Activated T-helper 1 cell treated with anti-CD3 and anti-CD28 coated beads, Interleukin-2, amount 50 U/mL, for 16 hours (primary cell): ENCODE measurements at places on chromosomes 3 and 15.

DNA sequence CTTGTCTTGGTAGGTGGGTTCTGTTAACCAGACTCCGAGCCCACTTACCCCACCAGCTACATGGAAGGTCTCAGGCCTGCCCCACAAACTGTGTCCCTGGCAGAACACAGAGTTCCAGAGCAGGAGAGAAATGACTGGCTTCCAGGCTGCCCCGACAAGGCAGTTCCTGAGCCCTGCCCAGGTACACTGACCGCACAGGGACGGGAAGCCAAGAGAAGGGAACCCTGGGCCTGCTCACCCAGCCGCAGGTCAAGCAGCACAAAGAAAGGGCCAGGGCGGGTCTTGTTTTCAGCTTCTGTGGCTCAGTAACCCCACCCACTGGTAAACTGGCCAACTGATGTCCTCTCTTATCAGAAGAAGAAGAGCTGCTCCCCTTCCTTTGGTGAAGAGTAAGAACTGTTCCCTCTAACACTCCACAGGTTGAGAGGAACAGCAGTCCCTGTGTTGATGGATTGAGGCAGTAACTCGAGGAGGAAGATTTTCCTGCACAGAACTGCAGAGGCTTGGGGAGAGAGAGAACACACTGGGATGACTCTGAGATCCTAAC lies 68.4 kb downstream of the CRTC3 start:
- no peak for DNase-seq

DNA sequence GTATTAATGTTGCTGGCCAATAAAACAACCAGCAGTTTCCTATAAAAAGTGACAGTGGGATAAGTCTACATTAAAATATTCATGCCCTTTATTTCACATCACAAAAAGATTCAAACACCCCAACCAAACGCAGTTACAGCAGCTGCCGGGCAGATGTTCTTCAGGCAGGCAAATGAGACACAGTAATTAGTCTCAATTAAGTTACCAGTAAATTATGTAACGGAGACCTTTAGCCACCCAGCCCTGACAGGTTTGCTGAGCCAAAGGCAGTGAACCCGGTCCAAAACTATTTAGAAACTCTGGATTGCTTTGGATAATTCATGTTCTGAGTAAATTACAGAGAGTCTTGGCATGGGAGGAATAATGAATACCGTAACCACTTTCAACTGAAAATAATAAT lies 289.2 kb upstream of the LYSMD4 start:
- DNase-seq, result no peak

GRCh38 chr15:69734699-69735098 lies 282.1 kb downstream of the RPLP1 start:
- no peak for DNase-seq

DNA sequence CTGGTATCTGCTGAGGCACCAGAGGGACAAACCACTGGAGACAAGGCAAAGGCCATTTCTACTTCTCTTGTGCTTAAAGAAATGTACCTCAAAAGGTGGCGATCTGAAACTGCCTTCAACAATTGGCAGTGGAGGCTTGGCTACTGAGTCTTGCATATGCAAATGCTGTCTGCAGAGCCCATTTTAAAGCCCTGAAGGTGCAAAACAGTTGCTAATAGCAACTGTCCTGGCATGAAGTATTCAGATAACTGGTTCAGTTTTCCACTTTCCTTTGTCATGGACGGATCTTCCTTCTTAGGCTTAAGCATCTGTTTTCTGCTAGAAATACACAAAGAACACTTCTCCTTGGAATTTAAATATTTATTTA lies 71.4 kb upstream of the PSMD6 start:
- DNase-seq, result no peak

DNA sequence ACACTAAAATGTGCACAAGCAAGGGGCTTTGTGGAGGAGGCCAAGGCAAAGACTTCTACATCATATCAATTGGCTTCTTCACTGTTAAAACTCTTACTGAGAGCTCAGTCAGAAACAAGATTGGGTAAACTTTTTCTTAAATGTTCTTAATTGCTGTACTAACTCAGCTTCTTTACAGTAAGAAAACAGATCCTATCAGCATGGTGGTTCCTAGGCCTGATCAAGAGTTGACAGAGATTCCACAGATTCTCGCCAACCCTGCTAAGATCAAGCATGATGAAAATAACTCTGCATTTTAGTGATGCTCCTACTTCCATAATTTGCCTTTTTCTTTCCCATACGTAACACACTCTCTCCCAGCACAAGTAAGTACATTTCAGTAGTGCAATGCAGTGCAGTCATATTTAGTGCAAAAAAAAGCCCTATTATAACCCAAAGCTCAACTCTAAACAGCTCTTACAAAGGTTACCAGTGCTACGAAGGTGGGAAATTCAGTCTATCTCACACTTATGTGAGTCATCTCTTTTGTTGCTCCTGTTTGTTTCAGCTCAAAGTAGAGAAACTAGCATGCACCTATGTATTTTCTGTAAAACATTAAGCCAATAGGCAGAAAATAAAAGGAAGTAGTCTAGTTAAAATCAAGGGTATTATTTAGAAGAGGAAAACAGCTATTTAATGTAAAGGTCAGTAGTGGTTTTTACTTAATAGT lies 29.9 kb downstream of the TIGIT start:
- DNase-seq, result no peak

GRCh38 chr3:165855581-165855980 lies 18.4 kb upstream of the BCHE start:
- no peak for DNase-seq

GRCh38 chr3:119746423-119746822 lies 35.5 kb upstream of the NR1I2 start:
- no peak for DNase-seq

GRCh38 chr3:77459926-77460325 lies 420.0 kb downstream of the ROBO2 start:
- no peak for DNase-seq

DNA sequence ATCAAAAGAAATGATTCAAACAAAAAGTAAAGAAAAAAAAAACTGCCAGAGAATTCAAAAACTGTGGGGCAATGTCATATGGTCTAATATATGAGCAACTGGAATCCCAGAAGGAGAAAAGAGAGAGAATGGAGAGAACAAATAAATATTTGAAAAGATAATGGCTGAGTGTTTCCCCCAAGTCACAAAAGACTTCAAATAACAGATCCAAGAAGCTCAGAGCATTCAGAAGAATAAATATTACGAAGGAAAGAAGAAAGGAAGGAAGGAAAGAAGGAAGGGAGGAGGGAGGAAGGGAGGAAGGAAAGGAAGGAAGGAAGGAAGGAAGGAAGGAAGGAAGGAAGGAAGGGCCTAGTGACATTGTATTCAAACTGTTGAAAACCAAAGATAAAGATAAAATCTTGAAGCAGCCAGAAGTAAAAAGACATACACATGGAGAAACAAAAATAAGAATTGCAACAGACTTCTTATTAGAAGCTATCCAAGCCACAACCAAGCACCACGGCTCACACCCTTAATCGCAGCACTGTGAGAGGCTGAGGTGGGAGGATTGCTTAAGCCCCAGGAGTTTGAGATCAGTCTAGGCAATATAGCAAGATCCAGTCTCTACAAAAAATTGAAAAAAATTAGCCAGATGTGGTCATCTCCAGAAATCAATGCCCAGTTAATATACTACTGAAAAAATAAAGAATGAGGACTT lies 118.9 kb upstream of the IGSF10 start:
- no peak for DNase-seq

DNA sequence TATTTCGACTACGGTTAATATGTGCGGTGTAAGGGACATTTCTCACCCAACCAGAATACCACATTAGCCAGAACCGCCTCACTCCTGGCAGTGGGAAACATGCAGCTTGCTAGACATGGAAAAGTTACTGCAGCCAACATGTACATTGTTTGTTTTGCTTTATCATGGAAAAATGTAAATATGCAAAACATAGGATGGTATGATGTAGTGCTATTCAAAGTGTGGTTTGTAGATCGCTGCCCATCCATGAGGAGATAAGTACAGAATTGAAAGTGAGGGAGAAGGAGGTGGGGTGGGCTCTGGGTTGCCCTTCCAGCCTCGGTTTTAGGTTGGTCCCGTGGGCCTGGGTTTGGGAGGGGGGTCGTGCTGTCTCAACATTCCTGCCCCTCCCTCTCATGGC lies 42.5 kb upstream of the SPESP1 start:
- DNase-seq, result no peak

- no peak for DNase-seq
Measured at GRCh38 chr15:88256279-88257230, at the start of gene NTRK3. NTRK3 (minus strand) TSS chr15:88256739; CDS start chr15:88256153, 586 bp downstream.

GRCh38 chr3:193899001-193899400 lies 236.9 kb upstream of the HES1 start:
- no peak for DNase-seq

DNA sequence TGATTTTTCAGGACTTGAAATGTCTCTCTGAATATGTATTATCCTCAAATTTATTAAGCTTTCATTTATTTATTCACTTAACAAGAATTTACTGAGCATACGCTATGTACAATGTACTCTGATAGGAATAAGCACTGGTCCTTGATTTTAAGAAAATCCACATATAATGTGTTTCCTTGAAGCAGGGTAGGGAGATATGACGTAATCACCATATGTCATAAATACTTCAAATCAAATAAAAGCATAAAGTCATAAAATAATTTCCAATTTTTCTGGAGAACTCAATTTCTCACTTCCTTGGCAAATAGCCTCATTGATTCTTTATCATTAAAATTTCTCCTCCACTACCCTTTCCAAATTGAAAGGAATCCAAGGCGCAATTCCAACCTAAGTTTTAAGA lies 177.8 kb upstream of the GAP43 start:
- no peak for DNase-seq

GRCh38 chr3:185721970-185722369 lies 102.9 kb downstream of the IGF2BP2 start:
- DNase-seq, result no peak

GRCh38 chr3:126827121-126827520 lies 123.1 kb downstream of the CHCHD6 start:
- no peak for DNase-seq

DNA sequence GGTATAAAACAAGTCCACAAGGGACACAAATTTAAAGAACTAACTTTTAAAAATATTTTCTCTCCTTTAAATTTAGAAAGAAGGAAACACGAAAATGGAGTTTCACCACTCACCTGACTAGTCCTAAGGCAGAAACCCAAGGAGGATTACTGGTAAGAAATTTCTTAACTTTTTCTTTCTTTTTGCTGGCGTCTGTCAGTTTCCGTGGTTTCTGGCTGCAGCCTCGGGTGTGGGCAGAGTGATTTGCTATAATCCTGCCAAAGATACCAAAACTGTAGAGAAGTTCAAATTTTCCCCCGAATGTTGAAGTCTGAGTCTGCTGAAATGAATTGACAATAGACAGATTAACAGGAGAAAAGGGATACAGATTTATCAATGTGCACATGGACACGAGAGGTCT lies 843.6 kb upstream of the ALCAM start:
- DNase-seq, result no peak

DNA sequence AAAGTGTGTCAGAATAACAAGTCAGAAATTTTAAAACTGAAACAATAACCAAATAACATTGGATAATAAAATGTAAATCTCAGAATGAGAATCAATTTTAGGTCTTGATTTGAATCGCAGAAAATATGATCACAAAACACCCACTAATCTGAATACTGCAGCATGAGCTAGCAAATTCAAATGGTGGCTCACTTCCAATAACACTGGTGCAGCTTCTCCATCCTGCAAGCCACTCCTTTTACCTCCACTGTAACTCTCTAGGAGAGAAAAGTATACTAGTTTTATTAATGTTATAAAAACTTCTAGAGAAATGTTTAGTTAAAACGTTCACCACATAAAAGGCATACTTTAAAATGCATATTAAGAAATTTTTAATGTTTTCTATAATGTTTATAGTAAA lies 30.4 kb downstream of the UBE3A start:
- DNase-seq, result no peak

GRCh38 chr3:50201573-50202315 lies 3.3 kb upstream of the SLC38A3 start:
- DNase-seq, result no peak

- DNase-seq, result no peak
Measured at GRCh38 chr3:99948467-99949089, 130.9 kb downstream of the CMSS1 start.

GRCh38 chr3:98812851-98813374 lies 49.8 kb downstream of the ST3GAL6 start:
- no peak for DNase-seq

GRCh38 chr15:43412096-43412495 lies 41.2 kb downstream of the TUBGCP4 start:
- DNase-seq, result no peak

- DNase-seq, result no peak
Measured at GRCh38 chr15:74709011-74709410, 13.2 kb upstream of the EDC3 start.

DNA sequence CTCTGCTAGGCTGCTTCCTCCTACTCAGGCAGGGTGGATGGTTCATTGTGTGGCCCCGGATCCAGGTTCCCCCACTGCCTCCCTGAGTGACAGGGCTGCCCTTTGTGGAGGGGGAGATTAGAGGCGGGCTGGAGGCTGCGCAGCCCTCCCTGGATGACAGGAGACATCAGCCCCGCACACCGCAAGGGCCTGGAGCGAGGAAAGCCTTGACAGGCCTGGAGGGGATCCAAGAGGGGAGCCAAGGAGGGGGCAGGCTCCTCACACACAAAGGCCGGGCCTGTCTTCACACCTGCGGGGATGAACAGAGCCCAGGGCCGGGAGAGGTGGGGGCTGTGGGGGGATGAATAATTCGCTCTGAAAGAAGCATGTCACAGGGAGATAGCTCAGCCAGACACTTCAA lies 72.9 kb downstream of the RPN1 start:
- DNase-seq, result no peak

DNA sequence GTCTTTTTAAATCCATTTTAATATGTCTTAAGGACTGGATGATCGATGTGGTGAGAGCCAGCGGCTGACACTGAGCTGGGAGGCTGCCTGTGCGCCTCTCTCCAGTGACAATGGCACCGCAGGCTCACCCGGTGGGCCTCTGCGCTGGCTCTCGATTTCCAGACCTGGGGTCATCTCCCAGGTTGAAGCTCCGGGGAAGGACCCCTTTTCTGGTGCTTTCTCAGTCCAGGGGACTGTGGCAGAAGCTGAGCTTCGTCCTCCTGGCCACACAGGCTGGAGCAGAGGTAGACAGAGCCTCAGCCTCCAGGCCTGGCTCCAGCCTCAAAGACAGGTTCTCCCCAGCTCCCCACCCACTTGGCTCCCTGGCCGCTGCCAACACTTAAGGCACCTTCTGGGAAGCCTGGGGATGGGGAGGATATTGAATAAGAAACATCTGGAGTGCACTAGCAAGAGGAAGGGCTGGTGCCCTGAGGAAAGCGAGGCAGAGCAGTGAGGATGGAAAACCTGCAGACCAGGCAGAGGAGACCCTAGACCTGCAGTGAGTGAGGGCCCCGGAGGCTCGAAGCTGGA lies 154.2 kb upstream of the SMAD3 start:
- no peak for DNase-seq

DNA sequence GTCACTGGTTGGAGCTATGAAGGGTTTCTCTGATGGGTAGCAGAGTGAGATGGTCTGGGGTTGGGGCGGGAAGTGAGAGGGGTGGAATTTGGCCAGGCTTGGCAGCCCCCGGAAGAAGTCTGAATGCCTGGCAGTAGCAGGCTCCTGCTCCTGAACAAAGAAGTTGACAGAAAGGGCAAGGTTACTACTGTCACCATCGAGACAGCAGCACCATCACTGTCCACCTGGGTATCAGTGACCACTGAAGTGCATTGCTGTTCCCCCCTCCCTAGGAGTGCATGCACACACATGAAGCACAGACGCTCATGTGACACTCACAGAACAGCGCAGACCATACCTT lies 42.9 kb downstream of the COLQ start:
- DNase-seq, result no peak
